NCI-H187 treated with DMSO at 0.1 percent for 48 hours (cell line): ENCODE measurements at places on chromosomes 1 and 21.

DNA sequence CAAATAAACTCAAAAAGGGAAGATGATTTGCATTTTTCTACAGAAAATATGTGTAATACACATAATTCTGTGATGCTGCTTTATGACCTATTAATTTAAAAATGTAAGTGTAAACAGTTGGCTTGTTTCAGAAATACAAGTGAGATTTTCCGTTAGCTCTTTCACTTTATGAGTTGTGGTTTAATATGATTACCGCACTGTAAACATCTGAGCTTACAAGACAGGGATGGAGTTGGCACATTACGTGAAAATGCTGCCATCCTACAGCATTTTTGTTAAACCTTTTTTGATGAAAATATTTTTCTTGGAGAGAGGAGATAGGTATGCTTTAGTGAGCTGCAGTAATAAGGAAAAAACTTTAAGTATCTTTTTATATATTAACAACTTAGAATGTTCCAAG is 426.8 kb upstream of the ADAMTS5 start:
- no peak for DNase-seq

- DNase-seq: no peak
These were observed 53.1 kb downstream of the FOXO6 start for GRCh38 chr1:41414296-41414695.

GRCh38 chr1:32991386-32991785 is 26.8 kb upstream of the RNF19B start:
- DNase-seq: no peak

- no peak for DNase-seq
These were observed 160.8 kb upstream of the PLXNA2 start for GRCh38 chr1:208405014-208405413.

GRCh38 chr1:243595527-243596210 is 254.4 kb downstream of the AKT3 start:
- DNase-seq: no peak

GRCh38 chr21:28737674-28738419 is 254.8 kb downstream of the LTN1 start:
- no peak for DNase-seq

- no peak for DNase-seq
These were observed 461.7 kb downstream of the PTPRU start for GRCh38 chr1:29698033-29698432.

GRCh38 chr1:47191940-47192457 is 2.2 kb upstream of the PDZK1IP1 start:
- no peak for DNase-seq

DNA sequence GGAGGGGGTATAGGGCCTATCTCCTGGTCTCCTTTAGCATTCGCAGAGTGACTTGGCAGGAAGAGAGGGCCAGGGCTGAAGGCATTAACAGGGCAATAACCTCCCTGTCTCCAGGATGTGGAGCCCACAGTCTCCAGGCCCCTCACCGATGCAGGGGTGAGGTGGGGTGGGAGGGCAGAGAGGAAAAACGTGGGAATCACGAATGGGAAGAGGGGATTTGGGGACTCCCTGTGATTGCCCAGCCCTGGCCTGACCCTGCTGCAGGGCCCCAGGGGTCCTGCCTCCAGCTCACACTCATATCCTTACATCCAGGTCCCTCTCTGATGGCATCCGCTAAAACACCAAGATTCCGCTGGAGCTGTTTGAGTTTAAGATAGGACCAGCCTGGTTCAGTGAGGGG is 14.6 kb downstream of the TFAP2E start:
- DNase-seq: no peak

DNA sequence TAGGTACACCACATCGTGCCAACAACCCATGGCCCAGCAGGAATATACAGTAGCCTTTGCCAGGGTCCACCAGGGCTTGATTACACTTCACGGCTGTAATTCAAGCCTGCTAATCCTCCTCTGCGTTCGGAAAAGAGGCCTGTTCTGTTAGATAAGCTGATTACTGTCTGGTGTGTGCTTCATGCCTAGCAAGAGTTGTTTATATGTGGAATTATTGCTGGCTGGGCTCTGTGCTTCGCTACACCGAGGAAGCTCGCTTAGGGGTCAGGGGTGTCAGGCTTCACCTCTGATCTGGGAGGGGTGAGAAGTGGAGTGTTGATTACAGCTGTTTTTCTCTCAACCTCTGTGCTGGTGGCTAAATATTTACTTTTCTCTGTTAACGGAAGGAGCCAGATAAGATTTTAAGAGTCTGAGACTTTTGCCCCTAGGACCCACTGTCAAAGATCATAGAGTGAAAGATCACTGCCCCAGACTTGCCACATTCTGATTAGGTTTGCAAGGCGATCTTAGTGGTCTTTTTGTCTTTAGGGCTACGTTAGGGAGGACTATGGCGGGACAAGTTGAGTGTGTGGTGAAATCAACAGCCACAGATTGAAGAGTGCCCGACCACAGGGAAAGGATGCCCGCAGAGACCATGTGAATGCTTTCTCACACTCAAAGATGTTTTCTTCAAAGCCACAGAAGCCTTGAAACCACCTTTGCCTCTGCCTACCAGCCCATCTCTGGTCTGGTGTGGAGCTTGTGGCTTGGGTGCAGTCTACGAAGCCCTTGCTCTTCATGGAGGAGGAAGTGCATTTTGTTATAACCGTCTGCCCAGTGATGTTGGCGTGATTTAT is 216.1 kb downstream of the PBX1 start:
- DNase-seq: no peak

DNA sequence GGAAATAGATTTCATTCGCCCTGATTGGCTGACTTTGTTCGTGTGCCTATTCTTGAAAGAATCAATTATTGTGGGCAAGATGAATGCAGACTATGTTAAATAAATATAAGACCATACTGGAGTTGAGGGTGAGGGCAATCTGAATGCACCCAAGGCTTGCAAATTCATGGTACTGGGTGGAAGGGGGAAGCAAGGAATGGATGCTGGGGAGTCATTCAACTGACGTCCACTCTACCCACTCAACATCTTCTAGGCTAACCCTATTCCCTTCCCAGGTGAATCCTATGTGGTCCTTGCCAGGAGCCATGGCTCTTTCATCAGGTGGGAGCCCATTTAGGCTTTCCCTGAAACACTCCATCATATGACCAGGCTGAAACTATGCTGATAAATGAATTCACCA is 5.7 kb upstream of the CYP4B1 start:
- no peak for DNase-seq

- no peak for DNase-seq
These were observed 57.0 kb downstream of the WARS2 start for GRCh38 chr1:119083479-119083878.

DNA sequence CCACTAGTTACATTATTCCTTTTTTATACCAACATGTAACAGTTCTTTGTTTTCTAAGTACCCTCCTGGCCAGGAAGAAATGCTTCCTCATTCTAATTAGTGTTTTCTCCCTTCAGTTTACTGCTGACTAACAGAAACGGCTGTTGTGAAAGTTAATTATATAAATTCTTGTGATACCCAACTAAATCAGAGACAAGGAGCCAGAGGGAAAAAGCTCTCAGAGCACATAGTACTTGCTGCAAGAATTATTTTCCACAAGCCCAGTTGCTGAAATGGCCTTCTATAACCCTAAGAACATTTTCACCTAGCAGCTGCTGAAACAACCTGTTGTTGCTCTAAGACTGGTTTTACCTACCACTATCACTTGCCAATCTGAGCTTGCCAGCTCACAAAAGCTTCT is 82.4 kb downstream of the FAF1 start:
- no peak for DNase-seq

GRCh38 chr21:40562242-40563002 is 284.5 kb downstream of the DSCAM start:
- DNase-seq: no peak
